ENCODE measurements at places on chromosomes 16 and 17. TPM values are rescaled to one million over a fixed set of nuclear protein-coding genes. Genes with fewer than 3 reads are reported as not detected.

RHBDL3 gene
- not detected for total RNA-seq

CDK3 gene
- total RNA-seq = 1.7 TPM

CNP gene
- total RNA-seq = 97.1 TPM

MRPL27 gene
- total RNA-seq = 57.3 TPM

RPS6KB1 gene
- 23.2 TPM for total RNA-seq

MYH2 gene
- total RNA-seq = not detected

CD300H gene
- total RNA-seq = not detected

CDC6 gene
- 4.5 TPM for total RNA-seq

NPIPA5 gene
- total RNA-seq = 10.2 TPM

TSNAXIP1 gene
- 0.39 TPM for total RNA-seq

ZSCAN10 gene
- total RNA-seq = not detected

TEX14 gene
- total RNA-seq = not detected

KRT40 gene
- total RNA-seq = not detected

MPDU1 gene
- total RNA-seq = 117 TPM

PHOSPHO1 gene
- total RNA-seq = 0.10 TPM

Data from glomerular endothelial cell (primary cell).